Aortic smooth muscle cell (primary cell): ENCODE measurements at places on chromosomes 5 and 9. TPM values are rescaled to one million over a fixed set of nuclear protein-coding genes. Genes with fewer than 3 reads are reported as not detected.

Gene NR5A1
- total RNA-seq = not detected in 2 replicates

Gene HAPLN1
- total RNA-seq = 29.7 and 50.7 TPM in 2 replicates

Gene SNCAIP
- total RNA-seq = 0.93 and 1.5 TPM in 2 replicates

Gene NSG2
- not detected in 2 replicates for total RNA-seq

Gene NKD2
- total RNA-seq = 0.13 and 3.7 TPM in 2 replicates

Gene TRPM6
- total RNA-seq = not detected in 2 replicates

Gene PCDHB16
- 1.8 and 1.9 TPM in 2 replicates for total RNA-seq

Gene CTNNAL1
- total RNA-seq = 41.0 and 45.7 TPM in 2 replicates

Gene SERF1A
- 1.7 and 8.5 TPM in 2 replicates for total RNA-seq

Gene SLC30A5
- 69.6 and 79.0 TPM in 2 replicates for total RNA-seq

Gene EIF4E1B
- total RNA-seq = not detected in 2 replicates

Gene AJM1
- total RNA-seq = 1.1 TPM in 2 replicates

Gene FUBP3
- 43.0 and 49.9 TPM in 2 replicates for total RNA-seq

Gene ENTPD2
- total RNA-seq = not detected in 2 replicates

Gene TMC1
- 0.53 and 0.93 TPM in 2 replicates for total RNA-seq

Gene SLIT3
- 19.6 and 42.5 TPM in 2 replicates for total RNA-seq

Gene CHSY3
- 11.9 and 13.2 TPM in 2 replicates for total RNA-seq

Gene ARL14EPL
- total RNA-seq = not detected in 2 replicates

Gene FOXB2
- not detected in 2 replicates for total RNA-seq

Gene RNF208
- total RNA-seq = 0.40 and 0.50 TPM in 2 replicates

Gene HBEGF
- total RNA-seq = 4.8 and 5.8 TPM in 2 replicates

Gene FOXD4
- 0.06 and 0.13 TPM in 2 replicates for total RNA-seq

Gene TAF11L4
- total RNA-seq = not detected in 2 replicates

Gene POLR3G
- 2.0 and 3.2 TPM in 2 replicates for total RNA-seq

Gene C9
- total RNA-seq = 0.25 TPM in 1 of 2 replicates, not detected in the other

Gene SCGB3A2
- total RNA-seq = not detected in 2 replicates

Gene JMY
- 10.0 and 13.5 TPM in 2 replicates for total RNA-seq

Gene FOXI1
- total RNA-seq = not detected in 2 replicates

Gene CFAP90
- total RNA-seq = not detected in 2 replicates

Gene SAP30L
- 43.9 and 46.3 TPM in 2 replicates for total RNA-seq

Gene TJP2
- total RNA-seq = 145 and 176 TPM in 2 replicates

Gene TNFSF15
- 0.19 and 1.3 TPM in 2 replicates for total RNA-seq

Gene JAKMIP2
- 0.06 and 0.92 TPM in 2 replicates for total RNA-seq

Gene FOXD4L5
- total RNA-seq = under 0.01 and 0.06 TPM in 2 replicates

Gene KCNV2
- not detected in 2 replicates for total RNA-seq

Gene PCDHGA12
- 17.6 and 22.3 TPM in 2 replicates for total RNA-seq

Gene SEPTIN8
- total RNA-seq = 82.0 and 84.5 TPM in 2 replicates

Gene PRSS3
- total RNA-seq = 40.8 and 55.5 TPM in 2 replicates

Gene COL15A1
- 2.6 and 2.7 TPM in 2 replicates for total RNA-seq

Gene SPATA31A1
- not detected in 2 replicates for total RNA-seq

Gene CATSPER3
- 0.13 and 0.25 TPM in 2 replicates for total RNA-seq

Gene NXNL2
- total RNA-seq = 0.66 and 0.81 TPM in 2 replicates

Gene LCN15
- not detected in 2 replicates for total RNA-seq

Gene DMRTA1
- total RNA-seq = under 0.01 and 0.06 TPM in 2 replicates

Gene ADAMTS16
- under 0.01 TPM in 1 of 2 replicates, not detected in the other for total RNA-seq
